ENCODE measurements at places on chromosomes 12 and 14.

DNA sequence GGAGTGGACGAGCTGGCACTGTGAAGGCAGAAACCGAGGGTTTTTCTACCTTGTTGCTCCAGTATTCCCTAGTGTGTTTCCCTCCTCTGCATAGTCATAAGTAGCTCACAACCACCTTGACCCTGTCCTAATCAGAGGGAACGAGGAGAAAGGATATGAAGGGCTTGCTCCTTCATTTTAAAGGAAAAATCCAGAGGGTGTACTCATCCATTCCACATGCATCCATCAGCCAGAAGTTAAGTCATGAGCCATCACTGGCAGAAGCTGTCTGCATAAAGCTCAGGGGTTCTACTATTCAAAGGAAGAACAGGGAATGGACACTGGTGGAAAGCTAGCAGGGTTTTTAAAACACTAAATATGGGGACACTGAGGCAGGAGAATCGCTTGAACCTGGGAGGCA is 84.3 kb upstream of the FOXN3 start:
- no peak for DNase-seq

DNA sequence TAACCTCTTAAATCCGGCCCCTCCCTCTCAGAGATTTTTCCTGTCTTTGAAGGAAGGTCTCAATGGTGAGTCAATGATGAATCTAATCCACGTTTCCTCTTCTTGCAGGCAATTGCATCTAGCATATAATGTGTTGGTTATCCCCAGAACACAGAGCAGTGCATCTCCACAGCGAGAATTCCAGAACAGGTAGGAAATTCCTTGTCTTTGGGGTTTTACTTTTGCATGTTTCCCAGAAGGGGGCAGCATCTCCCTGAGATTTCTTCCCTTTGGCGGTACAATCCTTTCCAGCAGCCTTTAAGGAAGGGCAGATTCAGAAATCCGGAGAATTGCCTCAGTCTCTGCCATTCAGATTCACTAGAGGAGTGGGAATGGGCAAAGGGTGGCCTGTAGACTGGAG is 128.0 kb downstream of the KCNA5 start:
- peak; percentile 17 for DNase-seq

DNA sequence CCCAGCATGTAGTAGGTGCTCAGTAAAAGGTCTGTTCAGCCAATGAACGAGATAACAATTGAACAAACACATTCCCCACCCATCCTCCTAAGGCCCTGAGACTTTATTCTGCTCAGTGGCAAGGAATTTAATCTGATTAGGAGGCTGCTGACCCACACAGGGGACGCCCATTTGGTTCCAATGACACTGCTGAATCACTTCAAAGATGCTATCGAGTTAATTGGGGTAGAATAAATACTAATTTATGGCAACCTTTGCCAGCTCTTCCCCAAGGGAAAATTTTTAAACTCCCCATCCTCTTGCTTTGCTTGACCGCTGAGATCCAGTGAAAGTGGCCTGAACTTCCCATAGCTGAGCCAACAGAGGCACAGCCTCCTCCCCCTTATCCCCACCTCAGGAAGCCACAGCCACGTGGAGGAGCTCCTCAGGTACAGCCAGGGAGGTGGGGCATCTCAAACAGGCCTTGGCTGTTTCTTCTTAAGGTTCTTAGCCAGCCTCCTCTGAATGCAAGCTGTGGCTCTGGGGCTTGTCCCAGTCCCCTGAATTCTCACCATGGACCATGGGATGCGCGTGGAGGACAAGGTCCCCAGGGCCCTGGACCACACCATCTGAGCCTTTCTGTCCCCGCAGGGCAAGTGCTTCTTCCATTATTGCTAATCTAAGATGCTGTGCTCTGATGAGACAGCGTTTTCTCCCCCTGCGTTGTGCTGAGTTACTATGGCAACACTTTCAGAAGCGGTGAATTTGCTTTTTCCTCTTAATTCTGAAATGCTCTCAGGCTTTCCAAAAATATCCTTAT is 26.7 kb downstream of the C14orf132 start:
- DNase-seq, result no peak

GRCh38 chr14:94019329-94019728 is 6.8 kb upstream of the OTUB2 start:
- no peak for DNase-seq

DNA sequence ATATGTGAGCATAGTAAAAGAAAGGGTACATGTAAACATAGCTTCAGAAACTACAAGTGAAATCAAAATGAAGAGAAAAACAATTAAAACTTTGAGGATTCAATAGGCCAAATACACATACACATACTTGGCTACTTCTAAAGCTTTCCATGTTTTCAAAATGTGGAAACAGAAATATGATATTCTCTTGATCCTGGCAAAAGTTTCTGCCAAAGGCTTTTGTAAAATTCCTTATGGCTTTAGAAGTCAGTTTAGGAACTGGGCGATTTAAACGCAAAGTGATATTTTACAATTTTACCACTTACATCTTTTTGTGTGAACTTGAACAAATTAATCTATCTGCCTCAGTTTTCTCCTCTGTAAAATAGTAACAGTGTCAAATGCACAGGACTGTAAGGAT is 756.4 kb downstream of the C12orf50 start:
- no peak for DNase-seq

DNA sequence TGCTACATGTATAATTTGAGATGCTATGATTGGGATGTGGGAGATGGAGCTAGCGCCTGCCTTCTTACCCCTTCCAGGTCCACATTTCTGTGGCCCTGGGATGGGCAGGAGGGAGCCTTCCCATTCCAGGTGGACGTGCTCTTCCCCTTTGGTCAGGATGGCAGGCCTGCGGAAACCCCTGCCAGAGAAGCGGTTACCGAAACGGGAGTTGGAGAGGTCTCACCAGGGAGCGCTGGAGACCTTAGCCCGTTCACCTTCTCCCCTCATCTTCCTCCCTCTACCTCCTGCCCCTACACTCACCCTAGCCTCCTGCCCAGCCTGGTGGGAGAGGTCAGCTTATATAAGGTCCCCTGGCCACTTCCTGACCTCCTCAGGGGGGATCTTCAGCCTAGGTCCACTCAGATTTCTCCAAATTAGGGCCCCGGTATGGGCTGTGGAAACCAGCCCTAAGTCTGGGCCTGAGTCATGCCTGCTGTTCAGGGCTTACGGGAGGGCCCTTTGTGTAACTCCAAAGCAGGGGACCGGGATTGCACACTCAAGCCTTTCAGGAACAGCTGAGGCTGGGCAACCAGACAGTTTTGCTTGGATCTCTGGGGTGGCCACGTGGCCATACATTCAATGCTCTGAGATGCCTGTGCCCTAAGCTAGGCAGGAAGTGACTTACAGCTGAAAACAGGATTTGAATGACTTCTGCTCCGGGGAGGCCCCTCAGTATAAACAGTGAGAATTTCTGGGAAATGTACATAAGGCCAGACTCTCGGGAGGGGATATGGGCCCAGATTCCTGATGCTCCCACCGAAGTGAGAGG is 10.2 kb upstream of the MEG3 start:
- DNase-seq, result peak; percentile 47

GRCh38 chr12:132423251-132423819 is 66.6 kb upstream of the FBRSL1 start:
- DNase-seq, result no peak

- DNase-seq, result no peak
Observed at GRCh38 chr14:102390064-102390855, 27.5 kb downstream of the TECPR2 start.

- DNase-seq, result no peak
Observed at GRCh38 chr12:65666876-65667275, 157.4 kb upstream of the HMGA2 start.

GRCh38 chr12:19215115-19215514 is 85.6 kb downstream of the PLEKHA5 start:
- DNase-seq, result no peak

DNA sequence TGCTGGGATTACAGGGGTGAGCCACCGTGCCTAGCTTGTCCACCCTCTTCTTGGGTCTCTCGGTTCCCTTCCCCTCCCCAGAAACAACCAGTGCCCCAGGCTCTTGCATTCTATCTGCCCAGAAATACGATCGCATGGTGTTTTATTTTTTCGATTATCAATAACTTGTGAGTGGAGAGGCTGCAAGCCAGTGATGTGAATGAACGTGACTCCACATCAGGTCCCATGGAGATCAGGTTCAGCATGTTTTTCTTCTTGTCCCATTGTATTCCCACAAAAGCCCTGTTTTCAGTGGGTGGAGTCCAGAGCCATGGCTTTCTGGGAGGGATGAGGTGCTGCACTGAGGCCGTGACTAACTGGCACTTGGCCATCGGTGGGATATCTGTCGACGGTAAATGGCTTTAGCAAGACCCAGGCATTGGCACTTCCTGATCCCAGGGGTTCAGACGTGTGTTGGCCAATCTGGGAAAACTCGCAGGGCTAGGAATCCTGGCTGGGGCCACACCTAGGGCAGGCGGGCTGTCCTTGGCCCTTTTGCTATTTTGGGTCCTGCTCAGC is 12.7 kb upstream of the HNF1A start:
- DNase-seq, result no peak

DNA sequence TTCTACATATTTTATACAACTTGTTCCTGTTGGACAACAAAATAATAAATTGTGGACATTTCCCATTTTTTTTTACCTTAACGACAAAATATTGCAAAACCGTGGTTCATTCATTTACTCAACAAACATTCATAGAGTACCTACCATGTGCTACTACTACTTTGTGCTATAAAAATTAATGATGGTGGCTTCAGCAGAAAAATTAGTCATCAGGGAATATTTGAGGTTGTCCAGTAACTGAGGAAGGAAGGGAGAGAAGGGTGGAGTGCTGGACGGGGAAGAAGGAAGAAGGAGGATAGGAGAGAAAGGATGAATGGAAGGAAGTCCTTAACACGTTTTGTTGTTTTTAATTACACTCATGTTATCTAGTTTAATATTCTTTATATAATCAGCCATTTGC is 53.7 kb downstream of the PPFIBP1 start:
- no peak for DNase-seq

Measured in smooth muscle cell of the brain vasculature (primary cell).